ENCODE measurements at places on chromosomes 6 and 20. TPM values are rescaled to one million over a fixed set of nuclear protein-coding genes. Genes with fewer than 3 reads are reported as not detected.

The PRSS16 gene
- total RNA-seq: not detected

The CDH4 gene
- 0.54 TPM for total RNA-seq

The STX7 gene
- 24.9 TPM for total RNA-seq

The ID1 gene
- total RNA-seq: 759 TPM

The AARS2 gene
- total RNA-seq: 9.9 TPM

The ANKEF1 gene
- total RNA-seq: under 0.01 TPM

The BEND3 gene
- total RNA-seq: 0.90 TPM

The ADAM33 gene
- 11.2 TPM for total RNA-seq

The TCP11 gene
- not detected for total RNA-seq

The DPPA5 gene
- not detected for total RNA-seq

The ADGRB3 gene
- total RNA-seq: 1.3 TPM

The TMEM217 gene
- 0.65 TPM for total RNA-seq

The PROKR2 gene
- not detected for total RNA-seq

The MTFR2 gene
- total RNA-seq: 0.90 TPM

The MAP3K5 gene
- 8.3 TPM for total RNA-seq

The SLX4IP gene
- 2.4 TPM for total RNA-seq

The BIRC7 gene
- total RNA-seq: not detected

The NRSN1 gene
- not detected for total RNA-seq

The EPHA7 gene
- total RNA-seq: 0.65 TPM

The MICB gene
- 7.2 TPM for total RNA-seq

The GMPR gene
- total RNA-seq: 2.6 TPM

The SMOC2 gene
- 0.81 TPM for total RNA-seq

The EFCAB8 gene
- not detected for total RNA-seq

The SLC22A3 gene
- total RNA-seq: 3.4 TPM

Data from cardiac atrium fibroblast (primary cell).